Activated CD8-positive, alpha-beta T cell treated with anti-CD3 and anti-CD28 coated beads for 36 hours (primary cell): ENCODE measurements at places on chromosomes 12 and 14. TPM values are rescaled to one million over a fixed set of nuclear protein-coding genes. Genes with fewer than 3 reads are reported as not detected.

DNA sequence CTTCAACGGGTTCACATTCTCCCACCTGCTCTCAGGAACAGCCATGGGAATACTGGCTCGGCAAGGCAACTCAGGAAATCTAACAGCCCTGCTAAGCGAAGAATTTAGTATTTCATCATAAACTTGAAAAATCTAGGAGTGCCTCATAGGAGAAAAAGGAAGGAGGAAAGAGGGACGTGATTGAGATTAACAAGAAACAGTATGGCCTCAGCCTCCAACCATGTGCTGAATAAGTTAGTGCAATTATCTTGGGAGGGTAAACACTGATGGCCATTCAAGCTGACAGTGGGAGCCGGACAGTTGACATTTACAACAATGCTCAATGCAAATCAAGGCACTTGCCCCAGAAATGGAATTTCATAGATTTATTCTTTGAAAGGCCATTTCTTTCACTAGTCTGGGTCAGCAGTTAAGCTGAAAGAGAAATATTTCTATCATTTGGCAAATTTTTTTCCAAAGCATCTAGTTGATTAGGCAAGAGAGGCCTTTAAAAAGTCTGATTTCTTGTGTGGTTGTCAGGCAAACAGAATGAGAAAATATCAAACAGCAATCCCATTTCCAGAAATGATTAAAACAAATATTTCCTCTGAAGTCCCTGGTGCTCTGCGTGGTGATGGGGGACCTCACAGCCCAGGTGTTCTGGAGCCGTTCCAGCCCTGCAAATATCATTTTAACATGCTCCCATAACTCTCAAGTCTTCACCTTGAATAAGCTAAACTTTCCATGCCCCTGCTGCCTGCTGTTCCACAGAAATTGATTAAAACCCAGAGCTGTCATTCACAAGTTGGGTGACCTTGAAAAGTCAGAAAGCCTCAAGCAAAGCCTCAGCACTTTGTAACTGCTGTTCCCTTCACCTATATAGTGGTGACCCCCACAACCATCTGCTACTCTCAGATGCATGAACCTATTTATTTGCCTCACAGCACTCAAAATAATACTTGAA lies 121.6 kb downstream of the PHLDA1 start:
- DNase-seq: no peak

DNA sequence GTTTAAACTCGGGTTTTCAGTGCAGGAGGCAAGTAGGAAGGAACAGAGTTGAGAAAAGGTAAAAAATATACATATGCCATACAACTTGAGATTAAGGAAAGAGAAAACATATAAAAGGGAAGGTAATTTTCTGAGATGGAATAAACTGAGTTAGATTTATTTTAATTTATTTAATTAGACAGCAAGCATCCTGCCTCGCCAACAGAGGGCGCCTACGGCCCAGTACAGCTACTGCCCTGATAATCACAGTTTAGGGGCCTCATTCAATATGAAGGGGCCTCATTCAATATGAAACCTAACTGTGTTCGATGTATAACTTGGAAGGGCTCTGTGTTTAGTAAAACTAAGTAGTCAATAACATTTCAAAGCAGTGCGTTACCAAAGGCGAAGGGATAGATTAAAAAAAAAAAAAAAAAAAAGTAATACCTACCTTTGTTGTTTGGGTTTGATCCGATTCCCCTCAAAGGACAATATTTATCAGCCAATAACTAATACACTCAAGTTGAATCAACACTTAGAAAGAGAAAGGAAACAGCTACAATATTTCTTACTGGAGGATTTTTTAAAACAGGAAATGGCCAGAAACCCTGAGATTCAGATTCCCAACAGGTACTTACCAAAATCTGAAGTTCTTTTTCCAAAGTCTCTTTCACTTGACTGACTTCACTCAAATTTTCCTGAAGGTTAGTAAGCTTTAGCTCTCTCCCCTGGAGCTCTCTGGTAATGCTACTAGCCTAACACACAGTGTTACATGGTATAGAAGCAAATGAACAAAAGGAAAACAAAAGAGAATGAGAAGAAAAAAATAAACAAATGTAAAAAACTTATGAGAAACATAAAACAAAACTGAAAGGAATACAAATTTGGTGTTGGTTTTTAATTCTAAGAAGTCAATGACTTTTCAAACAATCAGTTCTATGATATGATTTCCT lies 70.0 kb upstream of the VPS33A start:
- DNase-seq: peak; percentile 68

The RAD9B gene
- 1.9 TPM for total RNA-seq

The DAD1 gene
- total RNA-seq: 196 TPM

The KCNC2 gene
- not detected for total RNA-seq
